ENCODE measurements at places on chromosomes 1 and 21.
A peak's percentile ranks its signal among the peaks of the same experiment; 100 is the strongest.

DNA sequence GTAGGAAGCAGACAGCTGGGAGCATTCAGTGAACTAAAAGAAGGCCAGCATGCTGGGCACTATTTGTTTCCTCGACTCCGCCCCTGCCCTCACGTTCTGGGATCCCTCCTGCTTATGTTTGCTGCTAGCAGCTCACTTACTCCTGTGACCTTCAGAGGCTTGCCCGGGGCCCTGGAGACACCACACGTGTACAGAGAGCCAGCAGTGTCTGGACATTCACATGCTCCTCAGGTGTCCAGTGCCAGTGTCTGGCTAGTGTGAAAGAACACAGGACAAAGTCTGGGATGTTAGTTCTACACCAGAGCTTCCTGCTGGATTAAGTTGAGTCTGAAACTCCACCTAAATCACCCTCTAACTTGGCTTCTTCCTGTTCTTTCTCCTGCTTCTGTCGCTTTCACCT lies 108.1 kb downstream of the OMA1 start:
- no peak for DNase-seq

DNA sequence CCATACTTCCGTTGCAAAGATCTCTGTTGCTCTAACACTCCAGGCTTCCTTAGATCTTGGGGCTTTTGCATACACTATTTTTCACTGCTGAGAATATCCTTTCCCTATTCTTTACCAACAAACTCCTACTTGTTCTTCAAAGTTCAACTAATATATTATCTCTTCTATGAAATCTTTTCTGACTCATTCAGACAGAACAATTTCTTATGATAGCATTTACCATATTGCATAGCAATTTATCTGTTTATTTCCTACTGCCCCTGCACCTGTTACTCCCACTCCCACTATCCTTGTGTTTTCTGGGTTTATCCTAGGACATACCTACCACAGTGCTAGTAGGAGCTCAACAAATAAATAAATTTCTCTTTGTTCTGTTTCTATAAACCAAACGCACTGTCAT lies 11.0 kb downstream of the GADD45A start:
- DNase-seq, result no peak

GRCh38 chr1:6358757-6359201 lies 34.8 kb downstream of the ACOT7 start:
- DNase-seq, result no peak

GRCh38 chr1:183097438-183098051 lies 74.3 kb downstream of the LAMC1 start:
- DNase-seq, result no peak

DNA sequence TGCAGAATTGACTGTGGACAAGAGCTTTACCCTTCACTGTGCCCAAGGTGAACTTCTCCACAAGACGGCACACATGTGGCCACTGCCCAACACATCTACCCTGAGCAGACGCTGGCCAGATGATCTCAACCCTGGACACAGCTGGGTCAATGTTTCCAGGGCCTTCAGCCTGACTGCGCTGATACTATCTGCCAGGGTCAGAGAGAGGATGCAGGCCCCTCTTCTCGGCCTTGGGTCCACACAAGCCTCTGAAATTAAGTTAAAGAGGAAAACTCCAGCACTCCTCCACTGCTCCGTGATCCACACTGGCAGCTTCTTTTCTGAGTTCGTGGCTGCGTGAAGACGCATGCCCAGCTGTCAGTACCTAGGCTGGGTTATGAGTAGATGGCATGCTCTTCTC lies 58.1 kb downstream of the GLIS1 start:
- no peak for DNase-seq

DNA sequence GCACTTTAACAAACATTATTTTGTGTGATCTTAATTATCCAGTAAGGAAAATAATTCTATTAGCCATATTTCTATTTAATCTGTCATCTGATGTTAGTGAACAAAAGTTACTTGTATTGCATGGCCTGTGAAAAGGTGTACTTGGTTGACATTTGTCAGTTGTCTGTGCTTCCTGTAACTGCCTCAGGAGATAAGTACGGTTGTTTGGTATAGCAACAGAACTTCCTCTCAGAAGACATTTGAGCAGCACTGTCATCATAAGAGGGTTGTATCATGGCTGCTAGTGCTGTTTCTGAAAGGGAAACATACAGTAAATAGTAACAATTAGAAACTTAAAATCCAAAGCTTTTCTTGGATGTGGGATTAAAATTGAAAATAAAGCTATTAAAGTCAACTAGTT lies 3.4 kb downstream of the BLZF1 start:
- no peak for DNase-seq

- no peak for DNase-seq
These were observed 31.5 kb upstream of the CLIC4 start for GRCh38 chr1:24713736-24714135.

- no peak for DNase-seq
These were observed 267.8 kb upstream of the SNX7 start for GRCh38 chr1:98393719-98394118.

DNA sequence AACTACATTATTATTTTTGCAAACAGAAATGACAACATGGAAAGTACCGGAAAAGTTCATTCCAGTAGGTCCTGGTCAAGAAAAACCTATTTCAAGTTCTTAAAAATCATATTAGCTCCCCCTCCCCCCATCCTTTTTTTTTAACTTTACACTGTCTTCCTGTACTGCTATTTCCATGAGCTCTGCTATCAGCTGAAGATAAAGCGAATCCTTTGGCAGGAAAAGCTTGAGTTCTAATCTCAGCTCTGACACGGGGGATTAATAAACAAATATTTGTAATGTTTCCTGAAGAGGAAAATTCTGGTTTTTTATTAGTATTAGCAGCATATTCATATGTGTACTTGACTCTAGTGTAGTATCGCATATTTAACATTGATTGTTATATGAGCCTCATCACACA lies 190.7 kb upstream of the ESRRG start:
- DNase-seq, result no peak

DNA sequence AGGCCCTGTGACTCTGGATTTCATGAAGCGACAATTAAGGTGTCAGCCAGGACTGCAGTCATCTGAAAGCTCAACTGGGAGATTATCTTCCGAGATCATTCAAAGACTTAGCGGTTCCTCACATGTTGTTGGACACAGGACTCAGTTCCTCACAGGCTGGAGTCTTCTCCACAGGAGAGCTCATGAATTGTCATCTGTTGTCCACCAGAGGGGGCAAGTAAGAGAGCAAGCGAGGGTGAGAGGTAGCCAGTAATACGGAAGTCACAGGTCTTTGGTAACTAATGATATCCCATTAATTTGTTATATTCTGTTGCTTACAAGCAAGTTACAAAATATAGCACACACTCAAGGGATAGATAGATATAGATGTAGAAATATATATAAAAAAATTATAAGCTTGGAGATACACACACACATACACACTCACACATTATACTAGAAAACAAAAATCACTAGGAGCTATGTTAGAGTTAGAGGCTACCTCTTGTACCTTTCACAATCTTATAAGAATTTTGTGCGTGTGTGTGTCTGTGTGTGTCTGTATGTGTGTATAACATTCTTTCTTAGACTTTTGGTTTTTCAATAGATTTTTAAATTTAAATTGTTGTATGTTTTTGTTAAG lies 1695.3 kb downstream of the BRINP3 start:
- peak; percentile 48 for DNase-seq

- DNase-seq, result no peak
These were observed 155.3 kb downstream of the CDC7 start for GRCh38 chr1:91655912-91656449.

- DNase-seq, result no peak
These were observed 6.9 kb downstream of the RIPK4 start for GRCh38 chr21:41759926-41760325.

- no peak for DNase-seq
These were observed 105.3 kb upstream of the DPT start for GRCh38 chr1:168834225-168834872.

DNA sequence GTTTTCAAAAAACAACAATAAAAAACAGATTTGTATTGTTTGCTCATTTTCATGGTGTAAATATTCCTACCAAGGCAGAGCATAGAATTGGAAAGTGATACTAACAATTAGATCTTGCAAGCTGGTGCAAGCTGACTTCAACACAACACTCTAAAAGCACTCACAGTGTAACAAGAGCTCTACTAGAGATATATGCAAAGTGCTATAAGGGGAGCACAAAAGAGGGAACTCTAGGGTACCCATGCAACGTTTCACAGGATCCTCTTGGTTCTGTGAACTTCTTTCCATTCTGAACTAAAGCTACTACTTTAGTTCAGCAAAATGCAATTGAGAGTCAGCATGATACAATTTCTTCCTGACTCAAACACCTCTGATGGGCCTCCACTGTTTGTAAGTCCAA lies 78.3 kb downstream of the ATP1B1 start:
- no peak for DNase-seq

GRCh38 chr1:240235521-240236288 lies 144.0 kb downstream of the FMN2 start:
- DNase-seq, result peak; percentile 21

GRCh38 chr1:224264321-224264720 lies 65.7 kb downstream of the NVL start:
- DNase-seq, result no peak

GRCh38 chr1:115337633-115338456 lies at the start of gene NGF:
TSS of gene NGF (minus strand) at chr1:115338249. CDS start at chr1:115286795, 51,454 bp downstream.
- peak; percentile 82 for DNase-seq

- DNase-seq, result no peak
These were observed 386.5 kb upstream of the ST6GALNAC5 start for GRCh38 chr1:76480827-76481226.

GRCh38 chr1:154955718-154956543 lies at the start of gene PBXIP1:
TSS of gene PBXIP1 (minus strand) at chr1:154956099. CDS start at chr1:154953721, 2,378 bp downstream.
- DNase-seq, result peak; percentile 99

DNA sequence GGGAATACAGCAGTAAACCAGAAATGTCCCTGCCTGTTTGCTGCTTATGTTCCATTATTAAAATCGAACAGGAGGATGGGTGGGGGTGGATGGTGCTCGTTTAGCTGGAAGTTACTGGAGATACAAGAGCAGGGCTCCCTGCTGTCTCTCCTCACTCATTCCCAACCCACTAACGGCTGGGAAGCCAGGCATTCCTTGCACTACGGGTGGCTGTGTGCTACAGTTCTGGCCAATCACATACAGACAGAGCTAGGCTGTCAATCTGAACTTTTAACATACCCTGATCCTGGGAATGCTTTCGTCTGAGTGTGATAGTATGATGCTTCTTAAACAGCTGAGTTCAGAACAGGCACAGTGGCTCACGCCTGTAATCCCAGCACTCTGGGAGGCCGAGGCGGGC lies 7.0 kb downstream of the SIPA1L2 start:
- DNase-seq, result no peak

DNA sequence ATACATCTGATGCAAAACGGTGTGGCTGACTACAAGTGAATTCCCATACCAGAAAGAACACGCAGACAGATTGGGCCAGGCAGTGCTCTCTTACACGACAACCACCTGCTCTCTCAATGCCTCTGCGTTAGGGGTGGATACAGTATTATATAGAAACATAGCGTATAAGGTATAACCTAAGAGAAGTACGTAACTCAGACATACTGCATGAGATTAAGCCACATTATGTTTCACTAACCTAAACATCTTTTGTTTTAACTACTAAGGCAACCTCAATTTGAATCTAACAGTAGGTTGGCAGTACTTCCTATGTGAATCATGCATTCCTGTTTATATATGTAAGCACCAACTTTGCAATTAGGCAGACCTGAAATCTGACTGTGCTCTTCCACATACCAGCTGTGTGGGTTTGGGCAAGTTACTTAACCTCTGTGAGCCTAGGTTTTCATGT lies 58.1 kb upstream of the COA6 start:
- no peak for DNase-seq

- no peak for DNase-seq
These were observed 47.8 kb upstream of the CCDC190 start for GRCh38 chr1:162908780-162909179.

GRCh38 chr21:33308586-33309490 lies 15.9 kb upstream of the IFNAR1 start:
- DNase-seq, result peak; percentile 72
